Stomach (tissue), 19 donors: ENCODE measurements at places on chromosomes 7 and 10. TPM values are rescaled to one million over a fixed set of nuclear protein-coding genes. Genes with fewer than 3 reads are reported as not detected.
A peak's percentile ranks its signal among the peaks of the same experiment; 100 is the strongest.

Gene NUDT5
- 37.9 TPM for total RNA-seq

DNA sequence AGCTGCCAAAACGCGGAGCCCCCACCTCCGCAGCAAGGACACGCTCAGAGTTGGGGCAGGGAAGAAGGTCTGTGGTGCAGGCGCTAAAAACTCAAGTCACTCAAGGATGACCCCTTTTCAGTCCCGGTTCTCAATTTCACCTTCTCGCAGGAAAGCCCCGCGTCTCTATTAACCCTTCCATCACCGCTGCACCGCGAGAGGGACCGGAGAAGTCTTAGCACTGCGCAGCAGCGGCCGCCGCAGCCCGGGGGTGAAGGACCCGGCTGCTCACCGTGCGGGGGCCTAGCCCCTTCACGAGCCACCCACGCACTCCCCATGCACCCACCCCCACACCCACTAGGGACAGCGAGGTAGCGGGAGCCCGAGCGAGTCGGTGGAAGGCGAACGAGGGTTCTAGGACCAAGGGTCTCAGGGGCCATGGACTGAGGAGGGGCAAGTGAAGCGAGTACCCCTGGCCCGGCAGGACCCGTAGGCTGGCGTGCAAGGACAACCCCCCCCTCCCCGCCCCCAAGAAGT, 162.9 kb downstream of the SH3PXD2A start:
- DNase-seq: no peak

GRCh38 chr10:119384127-119384526, 158.4 kb downstream of the RGS10 start:
- DNase-seq: no peak

GRCh38 chr7:118169146-118169545, 14.8 kb upstream of the LSM8 start:
- DNase-seq: no peak

- DNase-seq: peak; percentile 87
These were observed 264.1 kb downstream of the OTUD1 start for GRCh38 chr10:23702977-23703414.

Gene STK31
- total RNA-seq: 1.7 TPM

Gene SLC26A5
- total RNA-seq: 0.58 TPM

DNA sequence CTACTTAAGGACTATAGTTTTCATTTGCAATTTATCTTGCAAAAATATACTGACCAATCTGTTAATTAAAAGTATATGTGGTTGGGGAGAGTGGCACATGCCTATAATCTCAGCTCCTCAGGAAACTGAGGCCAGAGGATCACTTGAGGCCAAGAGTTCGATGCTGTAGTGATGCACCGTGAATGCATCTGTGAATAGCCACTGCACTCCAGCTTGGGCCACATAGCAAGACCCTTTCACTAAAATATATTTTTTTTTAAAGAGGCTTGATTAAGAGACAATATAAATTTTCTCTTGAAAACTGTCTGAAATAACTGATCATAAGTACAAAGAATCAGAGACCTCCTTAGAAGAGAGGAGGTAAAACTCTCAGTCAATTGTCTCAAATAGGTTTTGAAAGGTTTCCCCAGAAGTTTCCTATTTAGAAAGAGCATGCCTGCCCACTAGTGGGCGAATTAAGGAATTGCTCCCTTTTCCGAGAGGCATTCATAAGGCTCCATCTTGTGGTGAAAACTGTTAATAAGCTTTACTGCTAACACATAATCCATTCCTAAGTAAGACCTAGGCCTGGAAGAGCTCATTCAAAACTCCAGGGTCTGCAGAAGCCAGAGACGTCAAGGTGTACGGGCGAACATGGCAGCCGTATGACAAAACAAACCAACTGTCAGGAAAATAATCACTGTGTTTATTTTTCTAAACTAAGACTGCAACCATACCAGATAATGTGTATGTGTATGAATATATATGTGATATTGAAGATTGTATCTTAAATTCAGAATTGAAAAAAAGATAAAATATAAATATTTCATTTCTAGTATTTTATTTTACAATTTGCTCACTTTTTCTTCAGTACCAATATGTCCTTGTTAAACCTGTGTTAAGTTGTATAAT, 6.8 kb upstream of the TAS2R40 start:
- peak; percentile 91 for DNase-seq

DNA sequence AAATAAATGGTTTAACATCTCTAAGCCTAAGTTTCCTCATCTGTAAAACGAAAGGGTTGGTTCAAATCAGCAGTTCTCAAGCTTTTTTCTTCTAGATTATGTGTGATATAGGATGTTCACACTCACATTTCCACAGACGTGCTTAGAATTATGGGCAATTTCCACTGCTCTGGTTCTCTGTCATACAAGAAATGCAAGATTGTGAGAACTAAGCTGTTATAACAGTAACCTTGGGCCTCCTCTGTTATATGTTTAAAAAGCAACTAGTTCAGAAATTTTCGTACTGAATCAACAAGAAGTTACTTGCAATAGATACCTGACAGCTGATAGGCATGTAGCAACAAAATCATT, 33.7 kb downstream of the ADD3 start:
- DNase-seq: no peak

GRCh38 chr7:88002617-88003016, 68.6 kb downstream of the ADAM22 start:
- no peak for DNase-seq

DNA sequence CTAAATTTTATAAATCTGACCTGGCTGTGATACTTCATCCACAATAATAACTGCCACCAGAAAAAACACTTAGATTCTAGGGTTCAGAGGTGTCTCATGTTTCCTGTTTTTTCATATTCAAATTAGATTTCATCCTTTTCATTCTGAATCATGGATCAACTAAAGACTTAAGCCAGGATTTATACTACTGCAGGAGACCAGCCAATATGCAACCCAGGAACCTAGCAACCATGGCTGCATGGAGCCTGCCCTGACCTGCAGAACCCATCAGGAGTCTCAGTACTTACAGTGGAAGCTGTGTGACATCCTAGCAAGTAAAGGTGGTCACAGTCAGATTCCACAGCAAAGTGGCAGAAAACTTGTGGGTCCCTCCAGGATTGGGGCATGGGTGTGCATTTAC, 40.5 kb upstream of the RNF148 start:
- DNase-seq: no peak

Gene BEND7
- 32.1 TPM for total RNA-seq

DNA sequence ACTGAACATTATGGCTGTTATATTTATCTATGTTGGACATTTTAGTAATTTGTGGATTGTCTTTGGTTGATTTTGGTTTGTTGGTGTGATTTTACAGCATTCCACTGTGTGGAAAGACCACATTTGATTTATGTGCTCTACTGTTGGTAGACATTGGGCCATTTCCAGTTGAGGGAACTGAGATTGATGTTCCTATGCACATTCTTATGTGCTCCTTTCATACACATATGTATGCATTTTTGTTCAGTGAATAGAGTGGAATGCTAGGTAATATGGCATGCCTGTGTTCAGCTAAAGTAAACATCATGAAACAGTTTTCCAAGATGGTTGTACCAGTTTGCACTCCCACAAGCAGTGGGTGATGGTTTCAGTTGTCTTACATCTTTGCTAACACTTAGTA, 15.1 kb downstream of the CACNB2 start:
- no peak for DNase-seq

DNA sequence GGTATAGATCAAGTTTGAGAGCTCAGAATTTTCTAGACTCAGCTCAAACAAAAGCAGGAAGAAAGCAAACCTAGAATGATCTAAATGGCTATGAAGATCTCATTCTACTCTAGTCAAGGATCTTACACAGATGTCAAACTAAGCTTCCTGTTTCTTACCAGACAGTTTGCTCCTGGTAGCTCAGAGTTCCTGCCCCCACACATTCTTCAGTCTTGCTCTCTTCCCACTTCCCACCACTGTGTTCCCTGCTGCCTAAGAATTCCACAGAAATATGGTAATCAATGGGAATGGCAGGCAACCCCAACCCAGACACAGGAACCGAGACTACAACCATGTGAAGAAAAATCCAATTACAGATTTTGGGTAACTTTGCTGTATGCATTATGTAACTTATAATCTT, 133.4 kb upstream of the PTN start:
- DNase-seq: no peak

- DNase-seq: no peak
These were observed 427.3 kb upstream of the C7orf33 start for GRCh38 chr7:148163246-148163645.

DNA sequence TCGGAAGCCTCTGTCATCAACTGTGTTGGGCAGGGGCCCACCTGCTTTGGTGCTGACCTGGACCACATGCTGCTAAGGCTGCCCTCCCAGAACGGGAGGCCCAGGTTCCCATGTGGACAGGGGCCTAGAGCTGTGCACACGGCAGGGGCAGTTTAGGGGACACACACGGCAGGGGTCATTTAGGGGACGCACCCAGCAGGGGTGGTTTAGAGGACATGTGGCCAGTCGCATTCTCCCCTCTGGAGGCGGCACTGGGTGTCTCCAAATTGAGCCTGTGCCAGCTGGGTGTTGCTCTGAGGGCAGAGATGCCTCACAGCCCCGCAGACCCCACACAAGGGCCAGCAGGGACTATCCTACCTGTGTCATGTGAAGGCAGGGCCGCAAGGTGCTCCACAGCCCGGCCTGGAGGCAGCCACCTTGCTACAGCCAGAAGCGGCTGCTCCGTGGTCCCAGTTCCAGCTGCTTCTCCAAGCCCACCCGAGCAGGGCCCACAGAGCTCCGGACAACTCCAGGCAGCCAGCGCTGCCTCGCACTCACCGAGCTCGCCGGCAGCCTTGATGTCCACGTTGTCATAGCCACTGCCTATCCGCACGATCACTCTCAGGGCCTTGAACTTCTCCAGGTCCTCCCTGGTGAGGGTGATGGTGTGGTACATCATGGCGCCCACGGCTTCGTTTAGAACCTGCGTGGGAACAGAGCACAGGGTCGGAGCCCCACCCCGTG, 60.7 kb downstream of the ZRANB1 start:
- peak; percentile 22 for DNase-seq

- no peak for DNase-seq
These were observed 166.3 kb upstream of the TMEM196 start for GRCh38 chr7:19939746-19940145.

- peak; percentile 39 for DNase-seq
These were observed 71.8 kb upstream of the GSDME start for GRCh38 chr7:24828891-24829661.

GRCh38 chr10:50740293-50740648, 535 bp downstream of the ASAH2B start:
- no peak for DNase-seq

DNA sequence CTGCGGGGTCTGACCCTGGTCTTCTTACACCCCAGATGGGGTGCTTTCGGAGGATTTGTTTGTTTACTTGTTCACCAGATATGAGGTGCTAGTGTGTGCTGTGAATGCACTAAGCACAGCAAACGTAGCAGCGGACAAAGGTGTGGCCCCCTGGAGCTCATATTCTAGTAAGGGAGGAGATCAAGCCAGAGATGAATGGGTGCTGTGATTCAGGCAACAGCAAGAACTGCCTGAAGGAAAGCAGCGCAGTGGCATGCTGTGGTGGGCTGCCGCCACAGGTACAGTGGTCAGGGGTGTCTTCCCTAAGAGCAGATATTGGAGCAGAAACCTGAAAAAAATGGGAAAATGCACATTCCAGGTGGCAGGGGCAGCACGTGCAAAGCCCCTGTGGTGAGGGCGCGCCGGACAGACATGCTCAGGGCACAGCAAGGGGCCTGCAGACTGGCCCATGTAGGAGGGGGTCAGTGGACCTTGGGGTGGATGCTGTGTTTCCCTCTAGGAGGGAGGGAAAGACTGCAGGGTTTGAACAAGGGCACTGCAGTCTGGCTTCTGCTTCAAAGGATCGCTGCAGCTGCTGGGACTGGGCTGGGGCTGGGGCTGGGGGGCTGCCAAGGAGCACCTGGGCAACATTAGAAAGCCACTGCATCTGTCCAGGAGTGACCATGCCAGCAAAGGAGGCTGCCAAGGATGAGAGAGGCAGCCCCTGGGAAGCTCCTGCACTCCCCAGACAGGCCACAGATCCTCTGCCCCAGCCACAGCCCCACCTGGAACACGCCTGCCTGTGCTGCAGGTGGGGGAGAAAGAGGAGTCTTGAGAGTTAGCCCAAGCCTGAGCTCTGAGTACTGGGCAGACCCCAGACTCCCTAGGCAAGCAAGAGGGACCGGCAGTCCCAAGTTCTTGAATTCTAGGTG, 927 bp upstream of the DEPP1 start:
- no peak for DNase-seq

Gene PKD2L1
- total RNA-seq: not detected

- DNase-seq: no peak
These were observed 76.0 kb downstream of the TYW1B start for GRCh38 chr7:72751978-72752377.

Gene C10orf143
- 1.5 TPM for total RNA-seq

Gene TMED4
- total RNA-seq: 127 TPM

DNA sequence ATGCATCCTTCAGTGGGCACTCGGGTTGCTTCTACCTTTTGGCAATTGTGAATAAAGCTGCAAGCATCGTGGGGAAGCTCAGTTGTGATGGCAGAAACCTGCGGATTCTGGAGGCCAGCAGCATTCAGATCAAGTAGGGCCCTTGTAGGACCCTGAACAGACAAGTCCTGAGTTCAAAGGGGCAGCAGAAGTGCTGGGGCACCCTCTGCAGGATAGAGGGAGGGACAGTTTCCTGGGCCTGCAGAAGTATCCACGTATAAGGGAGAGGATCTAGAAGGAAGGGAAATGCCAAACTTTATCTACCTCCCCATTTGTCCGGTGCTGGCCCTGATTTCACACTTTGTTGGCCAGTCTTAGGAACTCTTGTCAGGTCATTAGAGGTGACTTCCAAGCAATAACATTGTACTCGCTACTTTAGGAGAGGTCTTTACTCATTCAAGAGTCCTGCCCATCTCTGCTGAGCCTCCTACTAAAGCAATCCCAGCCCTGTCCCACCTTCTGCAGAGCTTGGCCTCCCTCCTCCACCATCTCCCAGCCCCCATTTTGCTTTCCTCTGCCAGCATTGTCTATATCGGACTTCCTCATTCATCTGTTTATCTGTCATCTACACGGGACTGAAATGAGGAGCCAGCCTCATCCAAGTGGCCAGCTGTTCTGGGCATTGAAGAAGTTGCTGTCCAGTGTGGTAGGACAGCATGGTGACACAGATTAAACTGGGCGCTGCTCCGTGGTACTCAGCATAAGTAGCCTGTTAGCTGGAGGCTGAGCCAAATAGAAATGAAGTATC, 26.6 kb upstream of the R3HCC1L start:
- no peak for DNase-seq

GRCh38 chr7:39535064-39535463, 31.1 kb upstream of the YAE1 start:
- no peak for DNase-seq

- no peak for DNase-seq
These were observed 31.9 kb downstream of the LAMB1 start for GRCh38 chr7:107971100-107971499.

Gene ZNF777
- total RNA-seq: 1.2 TPM

Gene OR2A12
- not detected for total RNA-seq

DNA sequence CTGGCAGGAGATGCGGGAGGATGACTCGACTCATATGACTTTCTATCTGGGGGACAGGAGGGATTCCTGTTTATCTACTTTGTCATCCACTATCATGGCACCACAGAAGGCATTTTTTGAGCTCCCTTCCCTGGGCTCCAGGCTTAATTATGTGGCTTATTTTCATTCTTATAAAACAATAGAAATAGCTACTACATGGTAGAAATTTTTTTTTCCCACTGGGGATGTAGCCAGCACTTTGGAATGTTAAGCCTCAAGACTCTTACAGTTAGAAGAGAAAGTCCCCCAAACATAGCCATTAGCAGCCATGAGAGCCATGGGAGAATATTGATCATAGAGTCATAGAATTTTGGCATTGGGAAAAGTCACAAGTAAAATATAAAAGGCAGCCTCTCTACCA, 14.6 kb upstream of the FAM180A start:
- no peak for DNase-seq
